Fibroblast of pulmonary artery (primary cell): ENCODE measurements at places on chromosomes 5 and 9.

DNA sequence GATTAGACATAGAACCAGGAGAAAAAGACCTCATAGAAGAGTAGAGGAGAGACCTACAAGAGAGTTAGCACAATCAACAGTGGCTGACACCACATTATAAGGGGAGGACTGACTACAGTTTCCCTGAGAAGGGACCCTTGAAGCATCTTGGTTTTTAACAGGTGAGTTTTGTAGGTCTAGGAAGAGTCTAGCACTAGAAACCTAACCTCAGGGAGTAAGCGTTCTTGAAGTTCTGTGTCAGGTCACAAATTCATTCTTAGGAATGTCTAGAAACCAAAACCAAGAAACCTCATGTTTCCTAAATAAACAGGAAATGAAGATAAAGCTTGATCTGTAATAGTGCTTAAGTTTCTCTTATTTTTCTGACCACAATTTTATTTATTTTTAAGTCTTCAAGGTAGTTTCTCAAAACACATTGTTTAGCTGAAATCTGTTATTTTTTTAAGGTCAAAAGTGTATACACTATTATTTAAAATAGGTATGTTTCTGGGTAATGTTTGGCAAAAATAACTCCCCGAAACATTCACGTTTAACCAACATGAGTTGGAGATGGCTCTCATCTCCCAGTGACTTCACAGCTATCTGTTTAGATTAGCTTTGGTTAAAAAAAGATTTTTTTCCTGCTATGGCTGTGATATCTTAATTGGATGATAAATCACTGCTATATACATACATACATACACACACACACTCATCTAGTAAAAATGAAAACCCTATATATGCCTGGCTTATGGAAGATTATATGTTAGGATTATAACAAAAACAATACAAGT is 37.1 kb downstream of the MAP3K1 start:
- peak; percentile 42 for DNase-seq

- DNase-seq: no peak
Measured at GRCh38 chr5:6188344-6188743, 190.0 kb downstream of the MED10 start.

GRCh38 chr9:83537331-83538171 is 650 bp downstream of the FRMD3 start:
- DNase-seq: peak; percentile 4

DNA sequence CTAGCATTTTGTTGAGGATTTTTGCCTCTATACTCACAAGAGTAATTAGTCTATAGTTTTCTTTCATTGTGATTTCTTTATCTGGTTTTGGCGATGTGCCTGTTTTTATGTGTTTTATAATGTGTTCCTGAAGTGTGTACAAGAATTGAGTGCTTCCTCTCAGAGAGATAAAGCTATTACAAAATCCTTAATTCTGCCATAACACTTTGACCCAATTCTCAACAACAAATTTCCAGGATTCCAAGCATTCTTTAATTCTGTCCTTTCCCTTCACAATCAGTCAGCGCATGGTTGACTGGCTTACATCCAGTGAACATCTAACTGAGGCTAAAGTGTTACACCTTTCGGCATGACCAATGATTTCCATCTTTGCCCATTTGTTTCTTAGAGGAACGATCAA is 282.9 kb upstream of the MVB12B start:
- DNase-seq: peak; percentile 45

GRCh38 chr5:16750445-16750844 is 133.6 kb upstream of the RETREG1 start:
- no peak for DNase-seq
